ENCODE measurements at places on chromosomes 11 and 22.

GRCh38 chr22:37680191-37680851 is 4.9 kb downstream of the LGALS1 start:
- DNase-seq: no peak

DNA sequence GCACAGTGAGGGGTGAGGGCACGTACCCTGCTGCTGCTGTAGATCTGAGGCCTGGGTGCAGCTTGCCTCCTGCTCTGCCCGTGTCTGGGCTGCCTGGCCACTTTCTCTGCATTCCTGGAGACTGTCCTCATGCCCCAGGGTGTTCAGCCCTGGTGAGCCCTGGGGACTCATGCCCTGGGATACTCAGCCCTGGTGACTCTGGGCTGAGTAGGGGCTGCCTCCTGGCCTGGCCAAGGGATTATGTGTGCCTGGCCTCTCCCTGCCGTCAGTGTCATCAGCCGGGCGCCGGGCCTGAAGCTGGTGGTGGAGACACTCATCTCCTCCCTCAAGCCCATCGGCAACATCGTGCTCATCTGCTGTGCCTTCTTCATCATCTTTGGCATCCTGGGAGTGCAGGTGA is 94.7 kb downstream of the CACNA1I start:
- DNase-seq: no peak

- DNase-seq: no peak
These were observed 16.7 kb downstream of the SSH3 start for GRCh38 chr11:67320011-67320410.

GRCh38 chr22:33049119-33049729 is 9.0 kb downstream of the SYN3 start:
- peak; percentile 57 for DNase-seq

DNA sequence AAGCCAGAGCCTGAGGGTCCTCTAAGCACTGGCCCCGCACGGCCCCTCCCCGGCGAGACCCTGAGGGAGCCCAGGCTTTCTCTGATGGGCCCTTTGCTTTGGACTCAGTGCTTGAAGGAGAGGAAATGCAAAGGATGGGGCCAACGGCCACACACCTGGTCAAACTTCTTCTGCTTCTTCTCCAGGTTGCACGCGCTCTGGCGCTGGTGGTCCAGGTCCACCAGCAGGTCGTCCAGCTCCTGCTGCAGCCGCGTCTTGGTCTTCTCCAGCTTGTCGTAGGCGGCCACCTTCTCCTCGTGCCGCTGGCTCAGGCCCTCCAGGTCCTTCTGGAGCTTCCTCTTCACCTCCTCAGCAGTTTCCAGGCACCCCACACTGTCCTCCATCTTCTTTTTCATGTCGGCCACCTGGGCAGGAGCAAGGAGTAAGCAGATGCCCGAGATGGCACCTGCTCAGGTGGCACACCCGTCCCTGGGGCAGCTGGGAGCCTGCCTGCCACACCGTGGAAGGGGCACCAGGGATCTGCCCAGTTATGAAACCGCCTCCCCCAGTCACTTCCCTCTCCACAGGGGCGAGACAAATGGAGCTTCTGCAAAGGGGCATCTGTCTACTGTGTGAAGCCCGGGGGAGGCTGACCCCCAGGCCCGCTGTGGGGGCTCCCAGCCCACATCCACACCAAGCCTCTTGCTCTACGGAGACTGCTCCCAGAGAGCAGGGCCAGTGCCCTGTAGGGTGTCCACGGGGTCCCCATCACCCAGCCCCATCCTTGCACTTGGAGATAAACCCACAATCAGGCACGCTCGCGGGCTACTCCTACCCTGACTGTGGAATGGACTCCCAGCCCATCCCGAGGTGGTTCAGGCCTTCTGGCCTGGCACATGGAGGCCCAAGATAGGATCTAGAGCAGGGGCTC is 39.2 kb downstream of the APOL1 start:
- no peak for DNase-seq

DNA sequence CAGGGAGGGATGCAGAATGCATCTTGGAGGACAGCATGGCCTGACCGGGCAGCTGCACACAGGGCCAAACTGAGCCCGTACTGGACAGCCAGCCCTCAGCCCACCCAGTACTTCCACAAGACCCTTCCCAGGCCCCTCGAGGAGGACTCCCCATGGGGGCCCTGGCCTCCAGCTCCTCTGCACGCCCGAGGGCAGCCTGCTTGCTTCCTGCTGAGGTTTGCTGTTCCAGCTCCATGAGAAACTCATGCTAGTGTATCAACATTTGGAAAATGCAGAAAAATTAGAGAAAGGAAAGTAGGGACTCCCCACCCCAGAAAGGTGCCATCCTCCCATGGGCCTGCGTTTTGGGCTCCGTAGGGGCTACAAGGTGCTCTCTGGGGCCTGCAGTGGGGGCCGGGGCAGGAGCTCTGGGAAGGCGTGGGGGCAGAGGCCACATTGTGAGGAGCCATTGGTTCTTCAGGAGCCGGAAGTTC is 21.3 kb upstream of the CCDC188 start:
- no peak for DNase-seq

DNA sequence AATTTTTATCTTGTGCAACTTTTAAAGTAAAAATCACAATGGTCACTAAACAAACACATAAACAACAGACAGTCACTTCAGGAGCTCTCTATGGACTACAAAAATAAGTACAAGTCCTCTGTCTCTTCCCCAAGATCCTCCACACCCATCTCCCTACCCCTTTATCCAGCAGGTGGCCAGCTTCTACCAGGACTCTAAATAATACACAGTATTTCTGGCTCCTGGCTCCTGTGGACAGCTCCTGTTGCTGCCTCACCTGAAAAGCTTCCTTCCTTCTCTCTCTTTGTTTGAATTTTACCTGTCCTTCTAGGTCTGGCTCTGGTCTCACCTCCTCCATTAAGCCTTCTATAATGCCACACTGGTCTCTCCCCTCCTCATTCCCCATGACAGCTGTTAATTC is 86.1 kb downstream of the CLPB start:
- DNase-seq: no peak

DNA sequence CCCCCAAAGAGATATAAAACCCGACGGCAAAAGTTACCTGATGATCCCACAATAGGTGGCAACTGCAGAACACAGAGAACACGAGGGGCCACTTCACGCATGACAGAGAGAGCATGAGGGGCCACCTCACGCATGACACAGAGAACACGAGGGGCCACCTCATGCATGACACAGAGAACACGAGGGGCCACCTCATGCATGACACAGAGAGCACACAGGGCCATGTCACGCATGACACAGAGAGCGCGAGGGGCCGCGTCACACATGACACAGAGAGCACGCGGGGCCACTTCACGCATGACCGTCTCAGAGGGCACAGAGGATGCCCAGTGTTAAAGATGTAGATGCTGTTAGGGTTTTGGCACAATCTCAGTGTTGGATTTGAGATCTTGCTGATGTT is 1359.5 kb downstream of the TBC1D22A start:
- DNase-seq: no peak

GRCh38 chr22:31102441-31103081 is 4.8 kb downstream of the SELENOM start:
- no peak for DNase-seq

DNA sequence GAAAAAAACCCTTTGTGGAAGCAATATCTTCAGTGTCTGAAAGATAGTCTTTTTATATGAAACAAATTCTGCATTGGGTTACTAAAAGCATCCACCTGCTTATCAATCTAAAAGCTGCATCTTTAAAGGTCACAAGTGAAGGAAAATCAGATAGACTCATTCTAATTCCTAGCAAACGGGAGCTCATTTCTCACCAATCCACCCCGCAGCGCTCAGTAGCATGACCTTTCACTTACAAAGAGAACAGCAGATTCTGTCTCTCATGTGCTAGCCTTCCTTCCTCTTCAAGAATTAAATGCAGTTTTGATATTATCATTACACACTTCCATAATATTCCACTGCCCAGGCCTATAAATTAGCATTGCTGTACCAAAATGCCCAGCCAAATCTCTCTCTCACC is 212.9 kb downstream of the CADM1 start:
- no peak for DNase-seq

- no peak for DNase-seq
These were observed 39.6 kb downstream of the PDE2A start for GRCh38 chr11:72634472-72635095.

DNA sequence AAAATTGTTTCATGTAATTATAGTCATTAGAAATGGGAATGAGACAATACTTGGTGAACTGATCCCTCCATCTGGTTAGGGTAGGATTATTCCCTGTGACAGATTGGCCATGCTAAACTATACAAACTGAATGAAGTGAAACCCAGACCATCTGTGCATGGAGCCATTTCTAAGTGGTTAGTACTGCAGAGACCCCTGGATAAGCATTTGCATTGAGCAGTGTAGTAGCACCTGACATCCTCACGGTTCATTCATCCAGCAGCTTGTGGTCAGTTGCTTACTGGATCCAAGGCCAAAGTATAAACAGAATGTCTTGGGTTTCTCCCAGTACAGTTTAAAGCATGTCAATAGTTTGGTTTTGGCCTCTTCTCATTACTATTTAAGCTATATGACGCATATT is 93.8 kb upstream of the ARHGAP42 start:
- no peak for DNase-seq

- peak; percentile 62 for DNase-seq
These were observed 44.5 kb upstream of the DKK3 start for GRCh38 chr11:12052676-12053605.

DNA sequence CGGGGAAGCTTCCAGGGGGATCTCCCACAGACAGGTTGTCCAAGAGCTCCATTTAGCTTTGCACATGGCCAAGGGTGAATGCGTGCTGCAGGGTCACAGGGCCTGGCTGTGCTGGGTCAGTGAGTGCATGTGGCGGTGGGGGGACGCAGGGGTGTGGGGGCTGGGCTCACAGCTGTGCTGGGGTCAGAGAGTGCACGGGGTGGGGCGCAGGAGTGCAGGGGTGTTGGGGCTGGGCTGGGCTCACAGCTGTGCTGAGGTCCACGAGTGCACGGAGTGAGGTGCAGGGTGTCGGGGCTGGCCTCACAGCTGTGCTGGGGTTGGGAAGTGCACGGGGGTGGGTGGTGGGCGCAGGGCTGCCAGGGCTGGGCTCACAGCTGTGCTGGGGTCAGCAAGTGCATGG is 557.7 kb downstream of the BRD1 start:
- no peak for DNase-seq

DNA sequence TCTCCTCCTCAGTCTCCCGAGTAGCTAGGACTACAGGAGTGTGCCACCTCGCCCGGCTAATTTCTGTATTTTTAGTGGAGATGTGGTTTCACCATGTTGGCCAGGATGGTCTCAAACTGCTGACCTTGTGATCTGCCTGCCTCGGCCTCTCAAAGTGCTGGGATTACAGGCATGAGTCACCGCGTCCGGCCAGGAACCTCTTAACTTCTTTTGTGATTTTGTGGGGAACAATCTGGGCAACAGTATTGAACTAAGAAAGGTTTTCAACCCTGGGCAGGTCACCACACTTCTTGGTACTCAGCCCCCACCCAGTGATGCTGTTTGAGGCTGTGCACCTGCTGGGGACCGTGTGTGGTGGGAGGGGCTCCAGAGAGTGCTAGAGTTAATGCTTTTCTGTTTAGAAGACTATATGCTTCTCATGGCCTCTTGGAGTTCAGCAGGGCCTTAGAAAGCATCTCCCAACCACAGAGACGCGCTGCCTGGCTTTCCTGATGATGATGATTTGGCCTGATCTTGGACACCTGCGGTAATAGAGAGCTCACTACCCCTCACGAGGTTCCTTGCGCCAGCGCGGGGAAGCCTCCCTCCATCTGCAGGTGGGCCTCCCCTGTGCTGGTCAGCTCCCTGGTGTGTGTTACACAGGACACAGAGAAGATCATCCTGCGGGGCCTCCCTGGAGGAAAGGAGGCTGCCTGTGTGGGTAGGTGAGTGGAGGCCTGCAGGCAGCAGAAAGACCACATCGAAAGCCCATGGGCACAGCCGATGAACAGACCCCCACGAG is 1.2 kb downstream of the DENND6B start:
- no peak for DNase-seq

All from activated CD8-positive, alpha-beta memory T cell treated with anti-CD3 and anti-CD28 coated beads, Interleukin-2, amount 10 ng/mL, durations not matched to agents 7 days and 5 days (primary cell).